Peyer's patch (tissue), 4 donors: ENCODE measurements at places on chromosomes 7 and 10. TPM values are rescaled to one million over a fixed set of nuclear protein-coding genes. Genes with fewer than 3 reads are reported as not detected.

GRCh38 chr10:132634241-132634946, 96.8 kb downstream of the INPP5A start:
- peak; percentile 76 for DNase-seq

DNA sequence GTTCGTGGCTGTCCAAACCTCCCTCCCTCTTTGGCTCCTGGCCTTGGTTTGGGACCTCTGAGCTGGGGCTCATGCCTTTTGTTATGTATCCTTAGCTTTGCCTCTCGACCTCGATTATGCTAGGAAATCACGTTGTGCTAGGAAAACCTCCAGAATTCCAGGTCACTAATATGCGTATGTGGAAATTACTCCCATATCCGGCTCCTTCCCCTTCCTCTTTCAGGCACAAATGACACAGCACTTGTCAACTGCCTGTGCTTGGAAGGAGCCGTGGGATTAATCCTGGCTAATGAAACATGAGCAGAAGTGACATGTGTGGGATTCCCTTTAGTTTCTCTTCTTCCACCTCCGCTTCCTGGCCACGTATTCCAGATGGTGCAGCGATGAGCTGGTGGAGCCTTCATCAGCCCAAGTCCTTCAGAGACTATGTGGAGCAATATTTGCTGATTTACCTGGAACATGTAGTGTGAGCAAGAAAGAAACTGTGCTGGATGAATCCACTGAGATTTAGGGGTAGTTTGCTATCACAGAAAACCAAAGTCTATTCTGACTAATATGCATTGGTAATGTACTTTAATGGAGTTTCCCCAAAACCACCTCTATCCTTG, 149.2 kb downstream of the REEP3 start:
- no peak for DNase-seq

DNA sequence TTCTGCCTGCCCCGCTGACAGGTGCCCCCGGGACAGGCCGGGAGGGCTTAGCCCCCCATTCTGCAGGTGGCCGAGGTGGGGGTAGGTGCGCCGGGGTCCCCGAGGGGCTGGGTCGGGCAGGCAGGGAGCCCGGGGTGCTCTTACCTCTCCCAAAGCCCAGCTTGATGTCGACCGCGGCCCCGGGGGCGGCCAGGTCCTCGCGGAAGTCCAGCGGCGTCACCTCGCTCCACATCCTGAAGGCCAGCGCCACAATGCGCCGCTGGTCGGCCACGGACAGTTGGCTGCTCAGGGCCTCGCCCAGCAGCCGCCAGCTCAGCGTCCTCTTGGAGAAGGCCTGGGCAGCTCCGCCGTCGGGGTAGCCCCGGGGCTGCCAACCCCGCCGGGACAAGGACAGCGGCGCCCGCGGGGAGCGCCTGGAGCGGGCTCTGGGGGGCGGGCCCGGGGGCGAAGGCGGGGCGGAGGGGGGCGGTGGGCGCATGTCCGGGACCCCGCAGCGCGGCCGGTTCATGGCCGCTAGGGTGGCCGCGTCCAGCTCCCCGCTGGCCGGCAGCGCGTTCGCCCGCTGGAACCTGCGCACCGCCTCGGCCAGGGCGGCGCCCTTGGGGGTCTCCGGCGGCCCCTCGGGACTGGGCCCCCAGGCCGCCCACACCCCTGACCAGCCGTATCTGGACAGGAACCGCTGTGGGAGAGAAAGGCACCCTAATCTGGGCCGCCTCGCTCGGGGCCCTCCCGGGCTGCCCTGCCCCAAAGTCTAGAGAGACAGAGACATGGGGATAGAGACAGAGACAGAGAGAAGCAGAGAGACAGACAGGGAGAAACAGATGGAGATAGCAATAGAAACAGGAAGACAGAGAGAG, 1.7 kb downstream of the MMP21 start:
- DNase-seq, result no peak

- no peak for DNase-seq
Measured at GRCh38 chr10:121059351-121059750, 208.2 kb downstream of the WDR11 start.

GRCh38 chr10:100998183-100998990, 1.2 kb upstream of the LZTS2 start:
- DNase-seq, result peak; percentile 89

GRCh38 chr10:60044242-60044641, 137.9 kb upstream of the CCDC6 start:
- DNase-seq, result no peak

The TCAF2 gene
- total RNA-seq, result 4.3 TPM

The JAZF1 gene
- total RNA-seq, result 15.7 TPM
